Naive thymus-derived CD8-positive, alpha-beta T cell (primary cell): ENCODE measurements at places on chromosomes 2 and 18.

DNA sequence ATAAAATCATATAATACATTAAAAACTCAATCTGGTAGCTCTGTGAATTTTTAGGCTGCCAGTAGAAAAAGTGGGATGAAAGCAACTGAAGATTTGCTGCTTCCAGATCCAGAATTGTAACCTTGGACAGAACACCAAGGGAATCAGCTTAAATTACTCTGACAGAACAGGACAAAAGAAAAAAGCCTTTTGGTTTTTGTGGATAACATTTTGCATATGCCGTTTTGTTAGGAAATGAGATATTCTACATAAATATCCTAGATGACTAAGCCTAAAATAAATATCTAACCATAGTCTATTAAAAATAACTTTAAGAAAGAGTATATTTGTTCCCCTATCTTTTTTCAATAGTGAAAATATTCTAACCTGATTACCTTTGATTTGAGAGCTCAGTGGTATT is 148.7 kb upstream of the DOCK10 start:
- no peak for DNase-seq

DNA sequence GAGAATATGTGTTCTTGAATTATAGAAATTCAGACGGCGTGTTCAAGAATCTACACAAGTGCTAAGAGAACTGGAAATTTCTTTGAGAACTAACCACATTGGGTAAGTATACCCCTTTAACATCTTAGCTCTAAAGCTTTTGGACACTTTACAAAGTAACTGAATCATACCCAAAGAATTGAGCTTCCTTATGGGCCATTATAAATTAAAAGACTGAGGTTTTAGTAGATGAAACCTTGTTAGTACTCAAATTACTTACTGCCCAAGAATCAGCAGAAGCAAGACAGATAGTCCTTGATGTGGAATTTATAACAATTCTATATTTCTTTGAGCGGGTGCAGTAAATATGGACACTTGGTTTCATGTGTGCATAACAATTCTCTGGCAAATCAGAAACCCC is 168.3 kb downstream of the PRPF40A start:
- no peak for DNase-seq

GRCh38 chr18:12726331-12726730 is 23.5 kb downstream of the PSMG2 start:
- DNase-seq, result no peak

DNA sequence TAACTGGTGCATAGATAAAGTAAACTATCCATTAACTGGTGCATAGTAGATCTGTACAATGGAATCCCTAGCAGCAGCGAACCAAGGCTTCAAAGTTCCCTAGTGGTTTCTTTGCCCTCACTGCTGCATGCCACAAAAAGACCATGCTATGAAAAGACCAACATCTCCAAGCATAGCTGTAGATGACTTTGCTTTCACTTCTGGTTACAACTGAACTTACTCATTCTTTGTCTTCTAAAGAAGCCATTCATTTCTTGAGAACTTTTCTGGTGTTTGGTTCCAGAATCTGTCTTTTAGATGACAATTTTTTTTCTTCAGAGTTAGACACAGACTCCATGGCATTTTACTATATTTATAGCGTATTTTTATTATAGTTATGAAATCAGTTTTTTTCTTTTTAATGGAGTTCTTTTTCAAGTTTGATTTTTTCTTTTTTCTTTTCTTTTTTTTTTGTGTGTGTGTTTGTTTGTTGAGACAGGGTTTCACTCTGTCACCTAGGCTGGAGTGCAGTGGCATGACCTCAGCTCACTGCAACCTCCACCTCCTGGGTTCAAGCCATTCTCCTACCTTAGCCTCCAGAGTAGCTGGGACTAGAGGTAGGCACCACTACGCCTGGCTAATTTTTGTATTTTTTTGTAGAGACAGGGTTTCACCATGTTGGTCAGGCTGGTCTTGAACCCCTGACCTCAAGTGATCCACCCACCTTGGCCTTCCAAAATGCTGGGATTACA is 63.6 kb downstream of the SLC35F5 start:
- peak; percentile 24 for DNase-seq

GRCh38 chr2:42652086-42652485 is 83.7 kb downstream of the MTA3 start:
- peak; percentile 54 for DNase-seq
